Activated T-helper 9 cell treated with anti-CD3 and anti-CD28 coated beads, Interleukin-2, amount 50 U/mL, for 16 hours (primary cell): ENCODE measurements at places on chromosomes 4 and X.

DNA sequence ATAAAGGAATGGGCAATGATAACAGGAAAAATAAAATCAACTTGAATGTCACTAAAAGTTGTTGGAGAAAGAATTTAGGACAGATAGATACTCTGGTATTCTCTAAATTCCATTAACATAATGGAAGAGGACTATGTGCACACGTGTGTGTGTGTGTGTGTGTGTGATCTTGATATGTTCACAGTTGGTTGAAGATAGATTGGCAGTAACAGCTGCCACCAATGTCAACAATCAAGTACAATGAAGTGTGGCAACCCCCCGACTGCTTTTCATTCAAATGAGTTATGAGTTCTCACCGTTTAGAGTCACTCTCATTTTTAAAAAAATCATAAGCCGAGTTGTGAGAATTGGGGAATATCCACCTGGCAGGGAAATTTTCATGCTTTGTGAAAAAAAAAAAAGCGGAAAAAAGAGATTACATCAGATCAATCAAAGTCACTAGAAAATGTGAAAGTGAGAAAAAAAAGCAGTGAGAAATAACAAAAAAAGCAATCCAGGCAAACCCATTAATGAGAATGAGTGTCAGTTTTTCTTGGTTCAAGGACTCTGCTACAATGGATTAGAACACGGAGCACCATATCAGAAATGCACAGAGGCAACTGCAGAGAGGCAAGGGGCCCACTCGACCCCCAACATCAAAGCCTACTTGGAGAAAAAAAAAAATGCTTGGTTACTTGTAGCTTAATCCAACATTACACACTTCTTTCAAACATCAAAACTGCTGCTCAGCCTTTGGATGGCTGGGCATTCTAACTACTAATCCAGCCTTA is 414.9 kb upstream of the PITX2 start:
- no peak for DNase-seq

- DNase-seq: no peak
Measured at GRCh38 chrX:150680974-150681373, 12.2 kb upstream of the MTMR1 start.

GRCh38 chr4:92334716-92335350 is 31.1 kb downstream of the GRID2 start:
- DNase-seq: no peak

- DNase-seq: no peak
Measured at GRCh38 chr4:21522296-21522695, 426.3 kb downstream of the KCNIP4 start.
